ENCODE measurements at places on chromosomes 7 and 10. TPM values are rescaled to one million over a fixed set of nuclear protein-coding genes. Genes with fewer than 3 reads are reported as not detected.

- no peaks in the 10 kb centered on the region for H3K27me3 ChIP-seq
- H3K4me3 ChIP-seq = no peak overlapping the region
- peaks cover 11% of the 10 kb centered on the region for H3K36me3 ChIP-seq
- no peaks in the 10 kb centered on the region for H3K4me1 ChIP-seq
- no peak overlapping the region for H3K27ac ChIP-seq
These were observed 102.9 kb downstream of the ELAPOR2 start for GRCh38 chr7:86956567-86956966.

DNA sequence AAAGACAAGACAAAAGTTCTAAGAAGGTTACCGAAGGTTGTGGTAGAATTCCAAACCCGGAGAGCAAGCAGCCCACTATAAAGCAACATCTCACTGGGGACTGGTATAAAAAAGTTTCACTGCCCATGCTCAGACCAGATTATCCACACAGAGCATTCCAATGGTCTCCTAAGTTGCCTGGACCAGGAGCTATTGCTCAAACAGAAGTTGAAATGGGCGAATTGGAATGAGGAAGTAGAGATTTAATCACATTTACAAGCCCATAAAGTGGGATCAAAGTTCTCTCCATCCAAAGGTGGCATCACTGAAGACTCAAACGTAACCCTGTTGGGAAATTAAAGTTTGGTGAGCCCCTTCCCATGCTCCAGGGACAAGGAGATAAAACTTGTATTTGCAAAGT is 19.8 kb downstream of the OR2F1 start:
- H3K27ac ChIP-seq = no peak overlapping the region
- no peak overlapping the region for H3K4me3 ChIP-seq
- no peaks in the 10 kb centered on the region for H3K36me3 ChIP-seq
- DNase-seq = no peak
- H3K27me3 ChIP-seq = no peaks in the 10 kb centered on the region

- no peaks in the 10 kb centered on the region for H3K4me1 ChIP-seq
- no peak overlapping the region for H3K27ac ChIP-seq
- H3K36me3 ChIP-seq = no peaks in the 10 kb centered on the region
- DNase-seq = no peak
- no peaks in the 10 kb centered on the region for H3K27me3 ChIP-seq
These were observed 411.8 kb upstream of the FOXK1 start for GRCh38 chr7:4270268-4270667.

GRCh38 chr10:26243351-26243720 is 26.8 kb downstream of the GAD2 start:
- H3K4me1 ChIP-seq = peaks cover 21% of the 10 kb centered on the region
- H3K27me3 ChIP-seq = peaks cover 93% of the 10 kb centered on the region
- H3K4me3 ChIP-seq = no peak overlapping the region

- no peak overlapping the region for H3K4me3 ChIP-seq
- H3K4me1 ChIP-seq = no peaks in the 10 kb centered on the region
- H3K27ac ChIP-seq = no peak overlapping the region
These were observed 244.7 kb downstream of the KIF20B start for GRCh38 chr10:89946106-89946505.

DNA sequence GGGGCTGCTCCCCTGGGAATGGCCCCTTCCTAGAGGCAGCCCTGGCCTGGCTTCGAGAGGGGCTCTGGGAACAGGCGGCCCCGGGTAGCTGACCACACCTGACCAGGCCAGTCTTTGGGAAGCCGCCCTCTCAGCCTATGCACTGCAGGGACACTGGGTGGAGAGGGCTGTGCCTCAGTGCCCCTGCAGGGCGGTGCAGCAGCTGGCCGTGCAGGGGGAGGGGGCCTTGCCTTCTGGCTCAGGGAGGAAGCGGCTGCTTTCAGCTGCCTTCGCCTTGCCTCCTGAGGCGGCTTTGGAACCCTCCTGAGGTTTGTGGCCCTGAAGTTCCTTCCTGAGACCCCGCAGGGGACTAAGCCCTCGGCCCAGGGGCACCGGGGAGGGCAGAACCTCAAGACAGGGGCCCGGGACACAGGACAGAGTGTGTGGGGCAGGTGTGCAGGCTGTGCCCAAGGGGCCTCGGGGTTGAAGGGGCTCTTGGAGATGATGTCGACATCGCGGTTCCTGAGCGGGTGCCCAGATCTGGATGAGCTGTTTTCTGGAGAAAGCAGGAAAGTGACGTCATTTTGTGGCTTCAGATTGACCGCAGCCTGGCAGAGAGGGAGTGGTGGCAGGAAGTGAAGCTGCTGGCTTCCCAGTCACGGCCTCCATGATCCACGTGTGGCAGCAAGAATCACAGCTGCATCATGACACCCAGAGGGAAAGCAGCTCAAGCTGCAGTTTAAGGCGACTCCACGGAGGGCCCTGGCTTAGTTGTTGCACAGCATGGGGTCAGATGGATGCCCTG is 17.7 kb downstream of the ADAM8 start:
- H3K4me3 ChIP-seq = no peak overlapping the region
- H3K36me3 ChIP-seq = no peaks in the 10 kb centered on the region
- no peak overlapping the region for H3K27ac ChIP-seq
- DNase-seq = no peak
- peaks cover 20% of the 10 kb centered on the region for H3K4me1 ChIP-seq

DNA sequence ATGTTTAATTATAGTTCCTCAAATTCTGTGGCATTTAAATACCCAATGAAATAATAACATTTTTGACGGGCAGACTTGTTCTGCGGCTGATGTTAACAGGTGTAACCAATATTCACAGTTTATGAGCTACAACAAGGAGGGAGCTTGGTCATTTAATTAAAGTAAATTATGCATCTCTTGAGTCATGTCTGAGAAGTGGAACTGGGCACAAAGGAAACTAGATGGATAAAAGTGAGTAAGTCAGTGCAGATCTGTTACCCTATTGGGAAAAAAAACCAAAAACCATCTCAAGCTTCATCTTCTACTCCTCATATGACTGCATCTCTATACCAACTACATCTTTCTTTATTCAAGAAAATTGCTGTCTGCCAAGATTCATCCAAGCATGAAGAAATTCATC is 24.0 kb downstream of the ANKRD22 start:
- H3K27me3 ChIP-seq = no peaks in the 10 kb centered on the region
- H3K27ac ChIP-seq = no peak overlapping the region
- no peaks in the 10 kb centered on the region for H3K4me1 ChIP-seq
- no peak for DNase-seq

GRCh38 chr7:90298145-90299038 is 22.7 kb downstream of the FAM237B start:
- no peaks in the 10 kb centered on the region for H3K4me1 ChIP-seq
- no peaks in the 10 kb centered on the region for H3K27me3 ChIP-seq
- no peak overlapping the region for H3K4me3 ChIP-seq
- DNase-seq = peak; percentile 59

- H3K36me3 ChIP-seq = no peaks in the 10 kb centered on the region
- no peaks in the 10 kb centered on the region for H3K4me1 ChIP-seq
- H3K4me3 ChIP-seq = no peak overlapping the region
- H3K27me3 ChIP-seq = no peaks in the 10 kb centered on the region
These were observed 56.6 kb downstream of the VOPP1 start for GRCh38 chr7:55515569-55516279.

GRCh38 chr10:95413588-95413987 is 122.8 kb upstream of the PDLIM1 start:
- H3K27me3 ChIP-seq = no peaks in the 10 kb centered on the region
- no peak for DNase-seq
- no peaks in the 10 kb centered on the region for H3K36me3 ChIP-seq
- H3K4me3 ChIP-seq = no peak overlapping the region
- peaks cover 34% of the 10 kb centered on the region for H3K4me1 ChIP-seq

GRCh38 chr7:66267249-66267648 is 62.1 kb downstream of the TPST1 start:
- DNase-seq = no peak
- H3K27ac ChIP-seq = no peak overlapping the region
- H3K36me3 ChIP-seq = peaks cover 7% of the 10 kb centered on the region

- H3K4me1 ChIP-seq = no peaks in the 10 kb centered on the region
- H3K4me3 ChIP-seq = no peak overlapping the region
- H3K27me3 ChIP-seq = no peaks in the 10 kb centered on the region
- no peak overlapping the region for H3K27ac ChIP-seq
- no peaks in the 10 kb centered on the region for H3K36me3 ChIP-seq
- no peak for DNase-seq
These were observed 11.5 kb downstream of the C10orf71 start for GRCh38 chr10:49310460-49310859.

- no peak for DNase-seq
- no peaks in the 10 kb centered on the region for H3K4me1 ChIP-seq
- no peak overlapping the region for H3K27ac ChIP-seq
- H3K36me3 ChIP-seq = no peaks in the 10 kb centered on the region
These were observed 12.6 kb downstream of the CPA4 start for GRCh38 chr7:130305433-130306042.

GRCh38 chr7:134276951-134277350 is 39.8 kb downstream of the SLC35B4 start:
- no peak overlapping the region for H3K27ac ChIP-seq
- H3K27me3 ChIP-seq = no peaks in the 10 kb centered on the region
- H3K4me3 ChIP-seq = no peak overlapping the region
- DNase-seq = no peak
- no peaks in the 10 kb centered on the region for H3K4me1 ChIP-seq
- H3K36me3 ChIP-seq = no peaks in the 10 kb centered on the region

GRCh38 chr7:124489925-124490324 is 275.7 kb downstream of the GPR37 start:
- H3K36me3 ChIP-seq = no peaks in the 10 kb centered on the region
- H3K4me1 ChIP-seq = no peaks in the 10 kb centered on the region
- H3K27me3 ChIP-seq = no peaks in the 10 kb centered on the region
- DNase-seq = no peak
- no peak overlapping the region for H3K27ac ChIP-seq
- no peak overlapping the region for H3K4me3 ChIP-seq

DNA sequence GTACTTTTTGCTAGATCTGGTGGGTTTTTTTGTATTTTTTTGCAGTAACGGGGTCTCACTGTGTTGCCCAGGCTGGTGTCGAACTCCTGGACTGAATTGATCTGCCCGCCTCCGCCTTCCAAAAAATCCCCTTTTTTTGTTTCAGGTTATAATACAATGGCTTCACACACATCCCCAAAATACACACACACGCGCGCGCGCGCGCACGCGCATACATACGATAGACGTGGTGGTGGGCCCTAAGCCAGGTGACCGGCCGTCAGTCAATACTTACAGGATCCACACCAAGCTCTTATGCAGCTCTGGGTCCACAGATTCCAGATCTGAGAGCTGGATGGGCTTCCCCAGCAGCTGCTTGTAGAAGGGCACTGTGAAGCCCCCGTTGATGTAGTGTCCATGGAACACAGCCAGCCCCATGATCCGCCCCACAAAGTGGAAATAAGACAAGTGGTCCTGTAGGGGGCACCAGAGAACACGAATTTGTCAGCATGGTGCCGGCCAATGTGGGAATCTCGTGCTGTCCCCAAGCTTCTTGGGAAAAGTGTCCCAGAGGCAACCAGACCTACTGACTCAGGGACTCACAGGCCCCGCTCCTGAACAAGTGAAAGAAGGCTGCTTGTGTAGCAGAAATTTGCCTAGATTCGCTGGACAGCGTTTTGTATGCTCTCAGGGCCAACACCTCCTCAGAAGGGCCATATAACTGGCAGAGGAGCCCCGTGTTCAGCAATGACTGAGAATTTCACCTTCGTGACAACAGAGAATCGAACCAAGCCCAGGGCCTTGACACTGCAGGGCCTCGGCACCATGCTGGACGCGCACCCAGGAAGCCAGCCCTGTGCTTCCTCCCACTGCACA is 103.6 kb downstream of the SMURF1 start:
- H3K36me3 ChIP-seq = peaks cover 4% of the 10 kb centered on the region
- peak; percentile 93 for DNase-seq
- H3K4me1 ChIP-seq = no peaks in the 10 kb centered on the region
- H3K4me3 ChIP-seq = no peak overlapping the region

The CAMK2B gene
- total RNA-seq = 0.31 TPM

The INPP5F gene
- total RNA-seq = 125 TPM

The ATOH7 gene
- total RNA-seq = 0.93 TPM

The SPDYE5 gene
- total RNA-seq = not detected

The PSMA2 gene
- 178 TPM for total RNA-seq

The MALSU1 gene
- 58.1 TPM for total RNA-seq
